Adrenal gland (tissue), 19 donors: ENCODE measurements at places on chromosomes 4 and X. TPM values are rescaled to one million over a fixed set of nuclear protein-coding genes. Genes with fewer than 3 reads are reported as not detected.

Gene MAGEA1
- total RNA-seq, result not detected

- no peak for DNase-seq
- no peak overlapping the region for H3K27ac ChIP-seq
- H3K4me1 ChIP-seq, result no peaks in the 10 kb centered on the region
- H3K4me3 ChIP-seq, result no peak overlapping the region
- H3K27me3 ChIP-seq, result no peaks in the 10 kb centered on the region
Measured at GRCh38 chrX:108122748-108123147, 31.2 kb downstream of the ATG4A start.

Gene PNMA3
- 0.06 TPM for total RNA-seq

DNA sequence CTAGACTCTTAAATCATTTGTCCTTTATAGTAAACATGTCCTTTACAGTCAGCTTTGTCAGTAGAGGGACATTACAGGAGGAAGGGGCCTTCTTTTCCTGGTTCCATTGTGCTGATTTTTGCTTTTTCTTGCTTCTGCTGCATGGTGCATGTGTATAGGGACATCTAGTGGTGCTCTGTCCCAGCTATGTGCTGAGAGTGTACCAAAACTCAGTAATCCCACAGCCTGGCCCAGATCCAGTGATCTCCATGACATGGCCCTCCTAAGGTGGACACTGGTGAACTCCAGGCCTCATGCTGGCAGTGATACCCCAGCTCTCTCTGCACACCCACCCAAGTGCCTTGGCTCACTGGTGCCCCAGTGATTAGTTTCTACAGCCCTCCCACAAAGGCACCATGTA is 45.2 kb downstream of the MAGEB17 start:
- DNase-seq, result peak; percentile 15
- H3K36me3 ChIP-seq, result no peaks in the 10 kb centered on the region
- peaks cover 4% of the 10 kb centered on the region for H3K27me3 ChIP-seq
- no peak overlapping the region for H3K4me3 ChIP-seq
- no peaks in the 10 kb centered on the region for H3K4me1 ChIP-seq
- no peak overlapping the region for H3K27ac ChIP-seq

DNA sequence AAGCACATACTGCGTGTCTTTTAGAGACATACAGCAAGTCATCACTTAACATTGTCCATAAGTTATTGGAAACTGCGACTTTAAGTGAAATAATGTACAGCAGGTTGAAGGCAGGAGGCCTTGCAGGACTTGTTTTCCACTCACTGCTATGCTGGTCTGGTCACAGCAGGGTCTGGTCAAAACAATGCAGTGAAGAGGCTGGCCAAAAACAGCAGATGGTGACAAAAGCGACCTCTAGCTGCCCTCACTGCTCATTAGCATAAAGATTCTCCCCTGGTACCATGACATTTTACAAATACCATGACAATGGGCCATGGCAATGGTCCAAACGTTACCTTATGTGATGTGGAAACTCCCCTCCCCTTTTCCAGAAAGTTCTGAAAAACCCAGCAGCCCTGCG is 1283.6 kb downstream of the FSTL5 start:
- H3K27ac ChIP-seq, result no peak overlapping the region
- DNase-seq, result no peak
- no peaks in the 10 kb centered on the region for H3K36me3 ChIP-seq
- no peak overlapping the region for H3K4me3 ChIP-seq
- H3K4me1 ChIP-seq, result no peaks in the 10 kb centered on the region

- no peaks in the 10 kb centered on the region for H3K27me3 ChIP-seq
- no peaks in the 10 kb centered on the region for H3K4me1 ChIP-seq
- H3K4me3 ChIP-seq, result no peak overlapping the region
- no peak overlapping the region for H3K27ac ChIP-seq
Measured at GRCh38 chr4:40846532-40846931, 96.8 kb downstream of the NSUN7 start.

Gene VSIG1
- 0.11 TPM for total RNA-seq

GRCh38 chr4:6575503-6576240 is 683 bp downstream of the MAN2B2 start:
- no peak for DNase-seq
- H3K27me3 ChIP-seq, result no peaks in the 10 kb centered on the region
- H3K4me1 ChIP-seq, result peaks cover 6% of the 10 kb centered on the region

Gene PFKFB1
- 0.39 TPM for total RNA-seq

GRCh38 chr4:123339507-123340380 is 56.9 kb upstream of the SPRY1 start:
- H3K36me3 ChIP-seq, result no peaks in the 10 kb centered on the region
- H3K27me3 ChIP-seq, result no peaks in the 10 kb centered on the region
- H3K27ac ChIP-seq, result no peak overlapping the region
- H3K4me3 ChIP-seq, result no peak overlapping the region
- H3K4me1 ChIP-seq, result no peaks in the 10 kb centered on the region
- DNase-seq, result no peak

DNA sequence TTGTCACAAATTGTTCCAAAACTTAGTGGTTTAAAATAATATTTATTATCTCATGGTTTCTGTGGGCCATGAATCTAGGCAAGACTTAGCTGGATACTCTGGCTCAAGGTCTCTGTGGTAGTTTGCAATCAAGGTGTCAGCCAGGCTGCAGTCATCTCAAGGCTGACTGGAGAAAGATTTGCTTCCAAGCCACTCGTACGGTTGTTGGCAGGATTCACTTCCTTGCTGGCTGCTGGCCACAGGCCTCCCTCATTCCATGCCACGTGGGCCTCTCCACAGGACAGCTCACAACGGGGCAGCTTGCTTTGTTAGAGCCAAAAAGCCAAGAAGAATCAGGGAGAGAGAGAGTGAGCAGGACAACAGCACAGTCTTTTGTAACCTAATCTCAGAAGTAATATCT is 101.4 kb downstream of the WWC2 start:
- DNase-seq, result peak; percentile 94
- no peaks in the 10 kb centered on the region for H3K4me1 ChIP-seq
- no peak overlapping the region for H3K27ac ChIP-seq

GRCh38 chrX:134713618-134714107 is 55.4 kb upstream of the PLAC1 start:
- H3K27me3 ChIP-seq, result peaks cover 8% of the 10 kb centered on the region
- H3K4me1 ChIP-seq, result no peaks in the 10 kb centered on the region
- no peak for DNase-seq
- H3K27ac ChIP-seq, result no peak overlapping the region
- no peak overlapping the region for H3K4me3 ChIP-seq

Gene HPGDS
- total RNA-seq, result 3.1 TPM

GRCh38 chr4:142544594-142544993 is 301.5 kb downstream of the INPP4B start:
- H3K27me3 ChIP-seq, result no peaks in the 10 kb centered on the region
- no peak overlapping the region for H3K4me3 ChIP-seq
- DNase-seq, result no peak
- no peaks in the 10 kb centered on the region for H3K36me3 ChIP-seq

DNA sequence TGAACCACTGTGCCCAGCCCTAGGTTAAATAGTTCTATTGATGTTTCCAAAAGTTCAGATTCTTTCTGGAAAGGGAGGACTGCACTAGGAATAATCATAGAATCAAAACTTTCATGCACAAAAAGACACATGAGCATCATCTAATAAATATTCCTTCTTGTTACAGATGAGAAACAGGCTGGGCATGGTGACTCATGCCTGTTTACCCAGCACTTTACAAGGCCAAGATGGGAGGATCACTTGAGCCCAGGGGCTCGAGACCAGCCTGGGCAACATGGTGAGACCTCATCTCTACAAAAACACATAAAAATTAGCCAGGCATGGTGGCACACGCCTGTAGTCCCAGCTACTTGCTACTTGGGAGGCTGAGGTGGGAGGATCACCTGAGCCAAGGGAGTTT is 27.7 kb downstream of the LARP7 start:
- H3K4me3 ChIP-seq, result no peak overlapping the region
- H3K36me3 ChIP-seq, result no peaks in the 10 kb centered on the region
- no peak for DNase-seq
- no peaks in the 10 kb centered on the region for H3K27me3 ChIP-seq

DNA sequence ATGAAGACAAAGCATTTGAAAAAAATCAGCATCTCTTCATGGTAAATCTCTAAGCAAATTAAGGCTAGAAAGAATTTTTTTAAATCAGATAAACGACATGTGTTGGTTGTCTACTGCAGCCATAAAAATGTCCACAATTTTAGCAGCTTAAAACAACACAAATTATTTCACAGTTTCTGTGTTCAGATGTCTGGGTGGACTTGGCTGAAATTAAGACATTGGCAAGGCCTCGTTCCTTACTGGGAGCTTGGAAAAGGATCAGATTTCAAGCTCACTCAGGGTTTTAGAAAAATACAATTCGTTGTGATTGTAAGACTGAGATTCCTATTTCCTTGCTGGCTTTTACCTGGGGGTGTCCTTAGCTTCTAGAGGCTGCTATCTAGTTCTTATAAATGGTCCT is 1470.6 kb downstream of the PCDH19 start:
- H3K27me3 ChIP-seq, result peaks cover 5% of the 10 kb centered on the region
- H3K4me3 ChIP-seq, result no peak overlapping the region
- no peak for DNase-seq

DNA sequence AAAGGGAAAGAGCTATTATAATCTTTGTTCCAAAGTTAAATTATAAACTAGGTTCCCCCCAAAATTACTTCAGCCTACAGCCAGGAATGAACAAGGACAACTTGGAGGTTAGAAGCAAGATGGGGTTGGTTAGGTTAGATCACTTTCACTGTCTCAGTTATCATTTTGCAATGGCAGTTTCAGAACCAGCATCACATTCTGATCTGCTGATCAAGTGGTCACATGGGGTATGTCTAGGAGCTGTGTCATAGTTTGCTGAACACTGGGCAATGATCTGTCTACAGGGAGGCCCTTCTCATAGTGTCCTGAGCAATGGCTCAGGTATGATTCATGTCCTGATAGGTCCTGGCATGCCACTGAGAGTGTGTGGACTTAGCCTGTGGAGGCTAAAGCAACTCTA is 41.6 kb upstream of the XIAP start:
- H3K4me1 ChIP-seq, result no peaks in the 10 kb centered on the region
- H3K27ac ChIP-seq, result no peak overlapping the region
- no peaks in the 10 kb centered on the region for H3K36me3 ChIP-seq
- H3K27me3 ChIP-seq, result no peaks in the 10 kb centered on the region

DNA sequence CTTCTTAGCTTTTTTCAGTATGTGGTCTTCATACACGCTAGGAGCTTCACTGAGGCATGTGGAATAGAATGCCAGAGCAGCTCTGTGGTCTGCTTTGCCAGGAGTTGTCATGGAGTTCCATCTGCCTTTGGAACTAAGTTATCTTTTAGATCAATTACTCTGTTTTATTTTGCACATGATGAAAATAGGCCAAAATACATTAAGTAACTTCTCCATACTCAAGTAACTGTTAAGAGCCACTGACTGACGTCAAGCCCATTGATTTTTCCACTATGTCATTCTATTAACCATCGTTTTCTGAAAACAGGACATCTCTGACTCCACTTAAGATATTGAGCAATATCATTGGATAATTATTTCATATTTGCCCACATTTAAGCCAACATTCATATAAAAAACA is 415.1 kb upstream of the MAD2L1 start:
- no peaks in the 10 kb centered on the region for H3K36me3 ChIP-seq
- H3K27me3 ChIP-seq, result no peaks in the 10 kb centered on the region
- no peak overlapping the region for H3K27ac ChIP-seq

DNA sequence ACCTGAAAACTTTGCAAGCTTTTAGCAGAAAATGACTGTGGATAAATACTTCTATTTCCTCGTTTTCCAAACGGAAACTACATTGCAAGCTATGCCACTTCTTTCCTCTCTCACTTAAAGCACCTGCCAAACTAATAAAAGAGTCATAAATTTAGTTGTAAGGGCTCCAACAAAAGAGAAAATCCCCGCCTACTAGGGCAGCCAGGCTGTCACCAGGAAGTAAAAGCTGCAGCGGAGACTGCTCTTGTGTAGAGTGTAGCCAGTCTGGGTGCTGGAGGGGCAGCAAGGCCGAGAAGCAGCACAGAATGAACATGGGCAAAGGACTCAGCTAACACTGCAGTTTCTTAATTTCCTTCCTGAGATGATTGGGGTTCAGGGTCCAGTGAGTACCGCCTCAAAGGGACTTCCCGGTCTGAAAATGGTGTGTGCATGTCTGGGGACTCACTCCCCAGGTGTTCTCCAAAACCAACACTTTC is 89.3 kb upstream of the MAML3 start:
- H3K27me3 ChIP-seq, result no peaks in the 10 kb centered on the region
- no peak for DNase-seq
- H3K27ac ChIP-seq, result peak overlapping the region; percentile 6
- peaks cover 12% of the 10 kb centered on the region for H3K4me1 ChIP-seq

Gene HAND2
- 18.7 TPM for total RNA-seq

DNA sequence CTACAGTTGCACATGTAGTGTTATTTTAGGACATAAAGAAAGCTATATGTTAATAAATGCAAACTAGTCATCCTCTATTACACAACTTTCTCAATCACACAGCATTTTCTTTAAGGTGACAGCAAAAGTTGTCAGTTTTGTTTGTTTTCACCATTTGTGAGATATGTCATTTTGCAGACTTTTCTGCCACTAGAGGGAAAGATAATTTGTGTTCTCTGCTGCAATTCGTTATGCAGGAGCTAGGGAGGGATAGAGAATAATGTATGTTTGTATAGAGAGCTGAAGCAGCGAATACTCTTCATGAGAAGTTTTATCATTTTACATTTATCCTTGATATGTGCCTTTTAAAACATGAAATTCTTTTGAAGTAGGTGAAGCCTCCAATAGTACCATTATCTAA is 670.6 kb upstream of the ATOH1 start:
- no peak for DNase-seq
- no peaks in the 10 kb centered on the region for H3K27me3 ChIP-seq
- no peaks in the 10 kb centered on the region for H3K36me3 ChIP-seq
- H3K4me3 ChIP-seq, result no peak overlapping the region
- no peaks in the 10 kb centered on the region for H3K4me1 ChIP-seq

Gene MECP2
- 61.4 TPM for total RNA-seq

Gene AMTN
- total RNA-seq, result not detected

GRCh38 chr4:68738036-68738435 is 67.6 kb upstream of the UGT2B15 start:
- H3K4me3 ChIP-seq, result no peak overlapping the region
- no peaks in the 10 kb centered on the region for H3K36me3 ChIP-seq
- no peaks in the 10 kb centered on the region for H3K4me1 ChIP-seq
- H3K27ac ChIP-seq, result no peak overlapping the region

DNA sequence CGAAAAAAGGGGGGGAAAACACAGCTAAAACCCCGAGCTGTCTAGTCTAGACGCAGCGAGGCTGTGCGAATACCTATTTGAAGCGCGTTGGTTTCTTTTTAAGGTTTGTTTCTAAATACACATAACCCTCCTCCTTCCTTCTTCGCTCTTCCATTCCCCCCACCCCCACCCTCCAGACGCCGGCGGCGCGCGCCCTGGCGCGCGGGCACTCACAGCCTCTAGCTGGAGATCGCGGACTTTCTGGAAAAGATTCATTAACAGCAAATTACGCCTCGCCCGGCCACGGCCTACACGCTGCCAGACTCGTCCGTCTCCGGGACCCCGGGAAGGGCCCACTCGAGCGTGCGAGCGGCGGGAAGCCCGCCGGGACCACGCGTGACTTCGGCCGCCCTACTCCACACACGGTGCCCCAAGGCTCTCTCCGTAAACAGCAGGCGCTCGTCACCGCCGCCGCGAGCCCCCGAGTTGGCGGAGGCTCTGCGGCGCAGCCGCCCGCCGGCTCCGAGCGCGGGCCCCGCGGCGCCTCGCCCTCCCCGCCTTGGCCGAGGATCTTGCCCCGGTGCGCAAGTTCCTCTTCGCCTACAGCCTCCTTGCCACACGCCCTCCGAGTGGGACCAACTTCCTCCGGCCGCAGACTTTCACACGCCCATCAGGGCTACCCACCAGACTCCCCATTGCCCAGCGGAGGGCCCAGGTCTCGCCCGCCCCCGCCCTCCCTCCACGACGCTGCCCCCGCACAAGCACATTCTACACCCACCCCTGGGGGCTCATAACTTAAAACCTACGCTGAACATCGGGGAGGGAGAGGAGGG is 2.0 kb downstream of the BCOR start:
- peak overlapping the region; percentile 78 for H3K27ac ChIP-seq
- peaks cover 29% of the 10 kb centered on the region for H3K27me3 ChIP-seq
- H3K36me3 ChIP-seq, result no peaks in the 10 kb centered on the region
- peaks cover 17% of the 10 kb centered on the region for H3K4me1 ChIP-seq
